ENCODE measurements at places on chromosomes 7 and 10. TPM values are rescaled to one million over a fixed set of nuclear protein-coding genes. Genes with fewer than 3 reads are reported as not detected.

GRCh38 chr10:18414061-18414460 is 237.3 kb downstream of the NSUN6 start:
- H3K27ac ChIP-seq, result no peak overlapping the region

DNA sequence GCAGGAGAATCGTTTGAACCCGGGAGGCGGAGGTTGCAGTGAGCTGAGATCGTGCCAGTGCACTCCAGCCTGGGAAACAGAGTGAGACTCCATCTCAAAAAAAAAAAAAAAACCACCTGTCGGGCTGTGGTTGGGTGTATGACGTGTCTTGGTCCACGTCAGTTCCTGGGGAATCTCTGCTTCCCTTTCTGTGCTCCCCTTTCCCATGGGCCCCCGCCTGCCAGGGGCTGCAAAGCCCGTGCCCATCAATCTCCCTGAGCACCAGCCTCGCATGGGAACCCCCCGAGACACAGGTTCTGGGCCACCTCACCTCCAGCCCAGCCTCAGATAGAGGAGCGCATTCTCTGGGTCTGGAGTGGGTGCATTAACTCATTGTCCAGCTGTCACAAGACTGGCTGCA is 2.3 kb upstream of the SH2B2 start:
- DNase-seq, result peak; percentile 12
- H3K36me3 ChIP-seq, result no peaks in the 10 kb centered on the region
- H3K4me1 ChIP-seq, result peaks cover 18% of the 10 kb centered on the region
- H3K27me3 ChIP-seq, result peaks cover 20% of the 10 kb centered on the region

PPP1R3C gene
- total RNA-seq, result not detected

PGAM2 gene
- not detected for total RNA-seq

RARRES2 gene
- not detected for total RNA-seq
